ENCODE measurements at places on chromosomes 5 and 9.
A peak's percentile ranks its signal among the peaks of the same experiment; 100 is the strongest.

GRCh38 chr5:171309276-171310211 is 496 bp downstream of the TLX3 start:
- DNase-seq = no peak

DNA sequence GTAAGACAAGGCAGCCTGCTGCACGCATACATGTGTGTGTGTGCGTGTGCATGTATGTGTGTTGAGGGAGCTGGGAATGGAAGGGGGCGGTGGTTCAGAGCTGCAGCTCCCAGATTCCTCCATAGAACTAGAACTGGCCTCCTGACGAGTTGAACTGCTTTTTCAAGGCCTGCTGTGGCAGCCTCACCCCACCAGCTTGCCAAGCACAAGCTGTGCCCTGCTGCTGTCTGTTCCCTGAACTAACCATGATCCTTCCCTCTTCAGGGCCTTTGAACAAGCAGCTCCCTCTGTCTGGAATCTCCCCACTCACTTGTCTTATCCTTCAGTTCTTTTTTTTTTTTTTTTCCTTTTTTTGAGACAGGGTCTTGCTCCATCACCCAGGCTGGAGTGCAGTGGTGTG is 22.6 kb downstream of the LRSAM1 start:
- no peak for DNase-seq

DNA sequence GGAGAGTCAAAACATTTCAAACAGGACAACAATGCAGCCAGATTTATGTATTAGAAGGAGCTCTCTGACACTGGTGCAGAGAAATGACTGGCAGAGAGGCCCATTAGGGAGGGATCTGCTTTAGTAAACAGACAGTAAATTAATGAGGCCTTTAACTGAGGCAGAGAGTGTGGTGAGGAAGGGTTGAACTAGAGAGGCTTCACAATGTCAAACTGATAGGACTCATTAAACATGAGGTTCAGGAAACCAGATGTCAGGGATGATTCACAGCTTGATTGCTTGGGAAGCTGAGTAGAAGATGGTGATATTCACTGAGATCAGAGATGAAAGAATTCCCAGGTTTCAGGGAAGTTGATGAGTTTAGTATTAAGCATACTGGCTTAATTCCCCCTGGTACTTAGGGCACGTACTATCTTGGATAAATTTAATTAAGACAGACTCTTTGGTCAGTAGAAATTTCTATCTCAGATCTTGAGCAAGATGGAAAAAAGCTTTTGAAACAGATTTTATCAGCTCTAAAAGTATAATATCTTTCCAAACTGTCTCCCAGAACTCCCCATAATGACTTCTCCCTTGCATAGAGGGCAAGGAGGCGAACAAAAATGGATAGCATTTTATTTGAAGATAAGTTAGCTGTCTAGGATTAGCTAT is 8.6 kb upstream of the MUSK start:
- no peak for DNase-seq

DNA sequence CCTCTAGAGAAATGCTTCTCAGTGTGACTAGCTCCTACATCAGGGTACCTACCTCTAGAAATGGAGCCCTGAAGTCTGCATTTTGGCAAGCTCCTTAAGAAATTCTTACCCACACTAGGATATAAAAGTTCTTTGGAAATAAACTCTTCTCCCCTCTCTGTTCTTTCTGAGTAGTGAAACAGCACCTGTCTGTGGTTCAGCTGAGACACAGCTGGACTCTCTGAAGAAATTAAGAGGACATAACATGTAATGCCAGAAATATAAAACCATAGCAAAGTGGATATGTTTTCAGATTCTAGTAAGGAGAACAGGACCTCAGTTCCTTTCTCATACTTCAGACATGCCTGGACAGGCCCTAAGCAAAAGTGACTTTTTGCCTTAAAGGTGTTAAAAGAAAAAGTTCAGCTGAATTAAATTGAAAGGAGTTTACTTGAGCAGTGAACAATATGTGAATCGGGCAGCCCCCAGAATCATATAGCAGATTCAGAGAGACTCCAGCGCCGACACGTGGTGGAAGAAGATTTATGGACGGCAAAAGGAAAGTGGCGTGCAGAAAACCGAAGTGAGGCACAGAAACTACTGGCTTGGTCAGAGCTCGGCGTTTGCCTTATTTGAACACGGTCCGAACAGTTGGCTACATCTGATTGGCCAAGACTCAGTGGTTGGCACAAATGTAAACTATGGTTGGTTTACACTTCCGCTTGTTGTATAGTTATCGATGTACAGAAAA is 64.5 kb downstream of the PRKACG start:
- no peak for DNase-seq

DNA sequence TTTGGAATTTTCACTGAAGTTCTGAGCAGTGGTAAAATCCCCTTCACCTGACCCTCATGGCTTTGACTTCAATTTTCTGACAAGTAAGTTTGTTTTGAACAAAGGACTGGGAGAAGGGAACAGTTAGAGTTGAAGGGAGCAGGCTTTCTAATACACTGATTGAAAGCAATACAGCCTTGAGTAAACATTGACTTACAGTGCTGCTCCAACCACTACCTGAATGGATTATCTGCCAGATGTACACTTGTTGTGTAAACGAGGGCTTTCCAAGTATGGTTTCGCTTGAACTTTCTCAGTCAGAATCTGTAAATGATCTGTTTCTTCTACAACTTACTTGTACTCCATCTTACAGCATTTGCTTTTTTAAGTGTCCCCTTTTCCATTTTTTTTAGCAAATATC is 1414.9 kb upstream of the NUDT12 start:
- DNase-seq = no peak

GRCh38 chr9:76314321-76314720 is 79.9 kb downstream of the RFK start:
- no peak for DNase-seq

DNA sequence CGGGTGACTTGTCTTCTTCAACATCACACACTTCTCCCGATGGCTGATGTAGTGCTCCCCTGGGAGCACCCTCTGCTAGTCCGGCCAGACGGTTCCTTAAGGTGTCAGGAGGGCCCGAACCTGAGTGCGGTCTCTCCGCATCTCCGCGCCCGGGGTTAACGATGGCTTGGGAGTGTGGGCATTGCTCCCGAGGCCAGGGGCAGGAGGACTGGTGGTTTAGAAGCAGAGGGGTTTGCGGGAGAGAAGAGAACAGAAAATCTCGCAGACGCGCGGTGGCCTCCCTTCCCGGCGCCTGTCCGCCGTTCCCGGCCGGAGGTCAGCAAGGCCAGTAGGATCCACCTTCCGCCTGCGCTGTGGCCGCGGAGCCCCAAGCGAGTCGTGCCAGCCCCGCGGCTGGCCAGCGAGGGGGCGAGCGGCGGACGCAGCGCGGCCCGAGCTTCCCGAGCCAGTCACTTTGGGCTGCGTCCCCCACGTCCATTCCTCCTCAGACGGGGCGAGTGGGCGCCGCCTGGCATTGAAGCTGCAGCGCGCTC is 700 bp downstream of the CDO1 start:
- DNase-seq = no peak

DNA sequence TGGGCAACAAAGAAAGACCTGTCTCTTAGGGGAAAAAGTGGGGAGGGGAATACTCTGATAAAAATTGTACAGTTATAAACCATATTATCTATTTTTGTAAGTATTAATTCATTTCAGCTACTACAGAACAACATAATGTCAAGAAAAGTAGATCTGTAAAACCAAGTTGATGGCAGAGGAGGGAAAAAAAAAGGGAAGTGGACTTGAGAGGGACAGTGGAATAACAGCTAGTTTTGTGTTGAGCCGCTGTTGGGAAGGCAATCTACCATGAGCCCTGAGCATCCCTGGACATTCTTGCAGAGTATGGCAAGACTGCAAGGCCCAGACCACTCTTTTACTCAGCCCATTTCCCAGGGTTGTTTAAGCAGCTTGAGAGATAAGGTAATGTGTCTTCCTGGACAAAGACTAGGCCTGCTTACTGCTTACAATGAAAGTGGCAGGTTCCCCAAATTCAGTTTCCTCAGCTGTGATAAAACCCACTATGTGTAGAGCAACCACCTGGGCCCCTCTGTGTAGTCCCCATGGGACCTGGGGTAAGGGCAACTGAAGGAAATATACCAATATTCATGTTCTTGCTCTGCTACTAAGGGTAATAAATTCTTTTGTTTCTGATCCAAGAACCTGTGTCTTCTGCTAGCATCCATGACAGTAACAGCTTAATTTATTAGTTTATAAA is 25.0 kb downstream of the CEP120 start:
- DNase-seq = no peak

GRCh38 chr9:100626949-100627348 is 49.1 kb downstream of the CAVIN4 start:
- DNase-seq = no peak

- DNase-seq = no peak
These were observed 54.2 kb downstream of the GPR107 start for GRCh38 chr9:130107955-130108354.

- no peak for DNase-seq
These were observed 46.6 kb downstream of the ANGPTL2 start for GRCh38 chr9:127075624-127076372.

GRCh38 chr5:78649211-78649695 is 681 bp upstream of the LHFPL2 start:
- DNase-seq = no peak

GRCh38 chr9:128206916-128207910 is 4.0 kb downstream of the DNM1 start:
- no peak for DNase-seq

GRCh38 chr9:124602204-124602603 is 95.0 kb upstream of the NR5A1 start:
- DNase-seq = no peak

GRCh38 chr9:99807276-99807852 is 14.3 kb upstream of the NR4A3 start:
- peak; percentile 77 for DNase-seq

GRCh38 chr9:129604766-129605163 is 16.1 kb downstream of the C9orf50 start:
- no peak for DNase-seq

GRCh38 chr9:113528088-113528487 is 64.6 kb downstream of the RGS3 start:
- DNase-seq = no peak

DNA sequence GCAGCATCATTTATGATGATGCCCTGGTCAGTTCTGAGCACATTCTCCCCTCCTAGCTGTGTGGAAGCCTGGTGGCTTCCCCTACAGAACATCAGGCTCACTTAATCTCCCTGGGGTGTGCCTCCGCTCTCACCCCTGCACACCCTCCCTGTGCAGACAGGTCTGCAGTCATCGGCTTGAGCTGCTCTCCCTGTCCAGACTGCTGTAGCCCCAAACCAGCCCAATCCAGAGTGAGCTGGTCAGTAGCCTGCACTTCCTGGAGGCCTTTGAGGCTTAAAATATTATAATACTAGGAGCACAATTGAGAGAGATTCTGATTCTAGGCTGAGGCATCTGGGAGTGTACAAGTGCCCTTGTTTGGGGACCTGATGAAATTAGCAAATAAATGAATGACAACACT is 60.2 kb downstream of the PPARGC1B start:
- no peak for DNase-seq

DNA sequence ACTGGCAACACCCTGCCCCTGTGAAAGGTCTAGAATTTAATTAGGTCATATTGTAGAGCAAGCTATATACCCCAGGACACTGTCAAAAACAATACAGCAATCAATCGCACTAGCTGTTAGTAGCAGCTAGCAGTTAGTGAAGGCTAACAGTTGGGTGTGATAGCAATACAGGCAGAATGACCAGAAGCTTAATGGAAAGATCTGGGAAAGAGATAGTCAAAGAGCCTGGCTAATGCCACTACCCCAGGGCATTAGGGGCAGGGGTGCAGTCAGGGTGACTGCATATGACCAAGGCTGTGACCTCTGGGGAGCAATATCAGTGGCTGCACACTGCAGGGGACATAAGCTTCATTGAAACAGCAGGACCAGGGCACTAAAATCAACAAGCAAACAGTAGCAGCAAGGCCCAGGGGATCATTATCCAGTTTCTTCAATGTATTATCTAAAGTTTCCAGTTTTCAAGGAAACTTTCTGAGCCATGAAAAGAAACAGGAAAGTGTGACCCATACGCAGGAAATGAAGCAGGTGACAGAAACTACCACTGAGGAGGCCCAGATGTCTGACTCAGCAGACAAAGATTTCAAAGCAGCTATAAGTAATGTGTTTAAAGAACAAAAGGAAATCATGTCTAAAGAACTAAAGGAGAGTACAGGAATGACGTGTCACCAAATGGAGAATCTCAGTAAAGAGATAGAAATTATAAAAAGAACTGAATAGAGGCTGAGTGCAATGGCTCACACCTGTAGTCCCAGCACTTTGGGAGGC is 82.4 kb downstream of the ZNF354C start:
- DNase-seq = no peak

DNA sequence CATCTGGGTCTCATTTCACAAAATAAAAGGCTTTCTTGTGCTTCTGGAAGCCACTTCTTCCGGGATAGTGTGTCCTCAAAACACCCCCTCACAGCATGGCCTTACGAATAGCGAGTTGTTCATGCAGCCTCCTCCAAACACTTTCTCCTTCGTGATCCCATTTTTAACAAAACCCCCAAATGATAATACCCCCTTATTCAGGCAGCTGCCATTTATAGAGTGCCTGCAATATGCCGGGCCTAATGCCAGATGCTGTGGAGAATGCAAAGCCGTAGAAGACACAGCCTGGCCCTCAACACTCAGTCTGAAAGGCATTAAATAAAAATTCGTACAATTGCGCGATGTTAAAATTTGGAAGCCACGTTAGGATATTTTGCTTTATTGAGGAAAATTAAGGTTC is 66.4 kb upstream of the SLC44A1 start:
- no peak for DNase-seq

GRCh38 chr5:79924936-79925893 is 65.8 kb downstream of the MTX3 start:
- DNase-seq = no peak

DNA sequence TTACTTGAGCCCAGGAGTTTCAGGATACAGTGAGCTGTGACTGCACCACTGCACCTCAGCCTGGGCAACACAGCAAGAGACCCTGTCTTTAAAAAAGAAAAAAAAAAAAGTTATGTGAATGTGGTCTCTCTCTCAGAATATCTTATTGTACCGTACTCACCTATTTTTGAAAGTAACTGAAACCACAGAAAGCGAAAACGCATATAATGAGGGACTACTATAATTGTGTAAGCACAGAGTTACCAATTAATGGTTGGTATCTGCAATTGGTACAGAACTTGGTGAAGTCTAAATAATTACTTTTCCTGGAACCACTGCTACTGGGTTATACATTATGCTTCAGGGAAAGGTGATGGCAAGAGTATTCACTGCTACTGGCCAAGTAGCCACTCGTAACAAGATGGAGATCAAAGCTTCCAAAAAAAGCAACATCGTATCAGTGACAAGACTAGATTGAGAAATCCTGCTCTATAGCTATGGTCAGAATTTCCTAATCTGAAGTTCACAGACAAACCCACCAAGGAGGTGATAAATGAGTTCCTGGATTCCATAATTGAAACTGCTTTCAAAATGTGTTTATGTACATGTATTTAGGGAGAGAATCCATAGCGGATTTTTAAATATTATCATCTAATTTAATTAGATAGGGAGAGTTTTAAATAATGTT is 82.7 kb downstream of the NR6A1 start:
- DNase-seq = no peak

GRCh38 chr9:107049803-107050184 is 186.8 kb downstream of the ZNF462 start:
- DNase-seq = no peak
